RCC 7860 (cell line): ENCODE measurements at places on chromosomes 16 and 17.

DNA sequence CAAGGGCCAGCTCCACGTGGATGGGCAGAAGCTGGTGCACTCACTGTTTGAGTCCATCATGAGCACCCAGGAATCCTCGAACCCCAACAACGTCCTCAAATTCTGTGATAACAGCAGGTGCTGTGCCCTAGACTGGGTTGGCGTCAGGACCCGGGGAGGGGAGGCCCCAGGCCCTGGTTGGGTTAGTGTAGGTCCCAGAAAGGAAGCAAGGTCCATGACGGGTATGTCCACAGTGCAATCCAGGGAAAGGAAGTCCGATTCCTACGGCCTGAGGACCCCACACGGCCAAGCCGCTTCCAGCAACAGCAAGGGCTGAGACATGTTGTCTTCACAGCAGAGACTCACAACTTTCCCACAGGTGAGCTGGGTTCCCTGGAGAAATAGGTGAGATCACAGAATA is 7.2 kb downstream of the PFAS start:
- no peak for DNase-seq

DNA sequence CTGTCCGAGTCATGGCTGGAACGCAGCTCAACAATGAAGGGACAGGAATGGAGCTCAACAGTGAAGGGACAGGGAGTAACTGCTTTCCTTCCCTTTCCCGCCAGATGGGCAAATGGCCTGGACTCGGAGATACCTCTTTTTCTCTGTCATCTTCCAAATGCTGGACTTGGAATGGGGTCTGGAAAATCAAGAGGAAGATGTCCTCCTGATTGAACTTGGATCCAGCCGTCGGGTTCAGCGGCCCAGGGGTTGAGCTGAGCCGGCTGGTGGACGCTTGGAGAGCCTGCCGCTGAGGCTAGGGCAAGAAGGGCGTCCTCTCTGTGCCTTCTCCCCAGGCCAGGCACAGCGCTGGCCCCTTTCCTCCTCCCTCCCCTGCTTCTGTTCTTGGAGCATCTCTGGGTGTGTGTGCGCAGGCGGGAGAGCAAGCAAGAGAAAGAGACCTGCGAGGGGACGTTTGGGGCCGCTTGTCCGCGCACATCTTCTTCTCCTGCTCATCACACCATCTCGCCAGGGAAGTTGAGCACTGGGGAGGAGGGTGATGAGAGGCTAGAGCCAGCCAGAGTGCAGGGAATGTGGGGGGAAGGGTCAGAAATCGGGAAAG is 6.6 kb downstream of the NEUROD2 start:
- no peak for DNase-seq

DNA sequence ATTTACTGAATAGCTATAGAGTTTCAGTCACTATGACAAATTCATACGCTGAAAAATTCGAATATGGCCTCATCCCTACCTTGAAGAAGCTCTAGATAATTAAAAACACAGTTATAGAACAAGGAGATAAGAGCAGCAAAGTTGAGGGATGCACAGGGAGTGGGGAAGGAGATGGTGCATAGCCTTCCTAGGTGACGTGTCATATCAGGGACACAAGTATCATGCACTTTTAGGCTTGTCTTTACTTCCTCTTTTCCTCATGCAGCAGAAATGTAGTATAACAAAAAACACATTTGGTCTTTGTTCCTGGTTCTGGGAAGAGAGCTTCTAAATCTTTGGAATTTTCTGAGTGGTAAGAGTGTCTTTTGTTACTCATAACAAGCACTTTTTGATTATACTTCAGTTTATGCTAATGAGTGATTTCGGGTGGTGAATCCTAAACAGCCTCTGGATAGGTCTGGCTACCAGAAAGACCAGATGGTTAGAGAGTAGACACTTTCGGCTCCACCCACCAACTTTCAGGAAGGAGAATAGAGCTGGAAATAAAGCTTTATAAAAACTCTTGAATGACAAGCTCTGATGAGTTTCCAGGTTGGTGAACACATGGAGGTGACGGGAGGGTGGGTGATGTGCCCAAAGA is 341.4 kb downstream of the UTP18 start:
- DNase-seq = no peak

- no peak for DNase-seq
Observed at GRCh38 chr17:28969706-28970393, 18.5 kb upstream of the PHF12 start.

GRCh38 chr16:56793492-56793891 is 63.6 kb downstream of the NUP93 start:
- DNase-seq = peak; percentile 28

- DNase-seq = peak; percentile 33
Observed at GRCh38 chr16:12917653-12918052, 16.3 kb downstream of the SHISA9 start.

GRCh38 chr16:63530208-63530607 is 1494.0 kb upstream of the CDH8 start:
- no peak for DNase-seq

- no peak for DNase-seq
Observed at GRCh38 chr17:8055851-8056231, 17.0 kb downstream of the ALOX15B start.

GRCh38 chr16:89230255-89230654 is 12.8 kb downstream of the ZNF778 start:
- no peak for DNase-seq

GRCh38 chr17:8726941-8727555 is 17.6 kb downstream of the CCDC42 start:
- no peak for DNase-seq

- DNase-seq = no peak
Observed at GRCh38 chr16:30397776-30398660, 2.8 kb downstream of the ZNF48 start.

GRCh38 chr17:39737206-39737759 is 455 bp upstream of the GRB7 start:
- no peak for DNase-seq

DNA sequence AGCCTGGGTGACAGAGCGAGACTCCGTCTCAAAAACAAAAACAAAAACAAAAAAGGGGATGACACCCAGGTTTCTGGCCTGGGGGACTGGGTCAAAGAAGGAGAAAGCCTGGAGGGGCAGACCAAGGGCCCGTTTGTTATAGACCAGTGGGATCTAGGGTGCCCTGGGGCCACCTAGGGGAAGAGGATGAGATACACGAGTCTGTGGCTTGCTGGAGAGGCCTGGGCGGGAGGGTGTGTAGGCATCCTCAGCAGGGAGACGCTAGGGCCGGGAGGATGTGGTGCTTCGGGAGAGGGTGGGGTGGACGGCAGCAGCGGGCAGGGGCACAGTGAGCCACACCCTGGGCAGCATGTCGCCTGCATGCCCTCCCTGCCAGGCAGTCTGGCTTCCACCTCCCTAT is 17.1 kb upstream of the CRK start:
- DNase-seq = no peak

- no peak for DNase-seq
Observed at GRCh38 chr16:76277460-76278030, 344 bp downstream of the CNTNAP4 start.

GRCh38 chr17:149897-150584 is 12.7 kb downstream of the SCGB1C2 start:
- no peak for DNase-seq

DNA sequence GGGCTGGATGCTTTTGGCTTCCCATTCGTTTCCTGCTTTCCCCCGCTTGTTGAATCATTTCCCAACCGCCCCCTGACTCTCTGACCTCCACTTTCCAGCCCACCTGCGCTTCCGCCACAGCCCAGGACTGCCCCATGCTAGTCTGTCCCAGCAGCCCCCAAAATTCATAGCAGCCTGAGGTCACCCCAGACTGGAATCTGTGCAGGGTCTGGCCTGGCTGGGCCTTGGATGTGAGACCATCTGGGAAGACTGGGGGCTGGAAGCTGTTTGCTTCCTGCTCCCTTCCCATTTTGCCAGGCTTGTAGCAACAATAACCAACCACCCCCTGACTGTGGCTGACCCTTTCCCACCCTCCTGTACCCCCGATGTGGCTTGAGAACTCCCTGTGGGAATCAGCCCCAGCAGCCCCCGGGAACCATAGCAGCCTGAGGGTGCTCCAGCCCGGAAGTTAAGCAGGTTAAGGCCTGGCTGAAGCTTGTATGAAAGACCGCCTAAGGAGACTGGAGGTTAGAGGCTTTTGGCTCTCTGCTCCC is 2290.8 kb downstream of the TP53TG3F start:
- DNase-seq = no peak

DNA sequence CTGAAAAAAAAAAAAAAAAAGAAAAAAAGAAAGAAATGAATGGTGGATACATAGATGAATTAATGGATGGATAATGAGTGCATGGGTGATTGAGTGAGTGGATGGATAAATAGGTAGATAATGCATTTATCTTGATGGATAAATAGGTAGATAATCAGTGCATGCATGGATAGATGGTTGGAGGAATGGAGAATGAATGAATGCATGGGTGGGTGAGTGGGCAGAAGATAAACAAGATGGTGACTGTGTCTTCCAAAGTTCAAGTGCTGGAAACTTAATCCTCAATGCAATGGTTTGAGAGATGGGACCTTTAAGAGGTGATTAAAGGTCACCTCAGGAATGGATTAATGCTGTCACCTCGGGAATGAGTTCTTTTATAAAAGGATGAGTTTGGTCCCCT is 6.8 kb upstream of the RNF112 start:
- DNase-seq = no peak

GRCh38 chr17:39867880-39868553 is at the start of gene ZPBP2:
TSS of gene ZPBP2 (plus strand) at chr17:39868202. CDS start at chr17:39868355, 153 bp downstream.
- DNase-seq = no peak
